ENCODE measurements at places on chromosomes 1 and 21.
A peak's percentile ranks its signal among the peaks of the same experiment; 100 is the strongest.

- H3K4me3 ChIP-seq = no peak overlapping the region
- H3K36me3 ChIP-seq = no peaks in the 10 kb centered on the region
- no peak for DNase-seq
- no peaks in the 10 kb centered on the region for H3K4me1 ChIP-seq
- H3K27me3 ChIP-seq = no peaks in the 10 kb centered on the region
Measured at GRCh38 chr1:197481101-197481500, 213.0 kb downstream of the CRB1 start.

DNA sequence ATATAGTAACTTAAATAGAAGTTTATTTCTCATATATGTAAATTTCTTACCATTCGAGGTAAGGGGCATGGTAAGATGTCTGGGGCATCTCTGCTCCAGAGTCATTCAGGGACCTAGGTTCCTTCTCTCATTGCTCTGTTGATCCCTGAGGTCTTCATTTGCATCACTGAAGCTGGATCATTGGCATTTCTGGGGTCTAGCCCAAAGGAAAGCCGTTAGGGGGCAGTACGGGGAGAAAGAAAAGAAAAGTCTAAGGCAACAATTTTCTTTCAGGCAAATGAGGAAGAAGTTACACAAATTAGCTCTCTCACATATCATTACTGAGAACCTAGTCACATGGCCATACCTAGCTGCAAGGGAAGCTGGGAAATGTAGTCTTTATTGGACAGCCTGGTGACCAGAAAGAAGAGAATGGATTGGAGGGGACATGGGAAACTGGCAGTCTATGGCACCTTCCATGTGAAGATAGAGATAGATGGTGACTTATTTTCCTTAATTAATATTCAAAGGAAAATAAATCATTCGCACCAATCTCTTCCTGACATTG, 10.2 kb upstream of the SUSD4 start:
- no peak for DNase-seq
- H3K36me3 ChIP-seq = no peaks in the 10 kb centered on the region
- no peaks in the 10 kb centered on the region for H3K4me1 ChIP-seq
- H3K4me3 ChIP-seq = no peak overlapping the region

GRCh38 chr1:198681252-198681651, 42.4 kb downstream of the PTPRC start:
- no peak for DNase-seq
- no peak overlapping the region for H3K4me3 ChIP-seq

DNA sequence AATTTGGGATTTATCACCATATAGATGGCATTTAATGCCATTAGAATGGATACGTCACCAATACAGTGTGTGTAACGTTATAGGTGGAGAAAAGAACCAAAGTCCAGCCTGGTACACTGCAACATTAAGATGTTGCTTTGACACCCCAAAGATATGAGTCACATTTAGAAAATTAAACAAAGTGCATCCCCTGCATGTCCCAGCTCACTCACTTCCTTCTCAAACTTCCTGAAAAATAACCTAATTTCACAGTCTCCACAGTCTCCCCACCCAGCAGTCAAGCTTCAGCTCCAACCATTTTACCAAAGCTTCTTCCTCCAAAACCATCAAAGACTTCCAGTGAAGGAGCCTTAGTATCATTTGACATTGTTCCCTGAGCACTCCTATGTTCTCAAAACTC, 111.9 kb downstream of the OMA1 start:
- H3K4me3 ChIP-seq = no peak overlapping the region
- H3K27ac ChIP-seq = no peak overlapping the region
- no peaks in the 10 kb centered on the region for H3K4me1 ChIP-seq
- no peaks in the 10 kb centered on the region for H3K36me3 ChIP-seq
- no peak for DNase-seq

DNA sequence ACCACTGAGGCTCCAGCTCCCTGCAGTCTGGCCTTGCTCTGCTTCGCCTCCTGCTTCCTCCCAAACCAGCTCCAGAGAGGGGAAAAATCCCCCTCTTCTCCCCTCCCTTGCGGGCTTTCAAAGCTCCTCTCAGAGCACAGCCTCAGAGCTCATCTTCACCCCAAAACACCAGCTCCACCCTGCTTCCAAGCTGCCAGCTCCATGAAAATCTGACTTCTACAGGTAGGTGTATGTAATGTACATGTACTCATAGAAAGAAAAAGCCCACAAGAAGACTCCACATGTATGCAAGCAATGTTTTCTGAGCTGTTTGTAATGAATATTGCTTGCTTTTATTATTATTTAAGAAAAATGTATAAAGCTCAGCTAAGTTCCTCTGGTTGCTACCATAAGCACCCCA, 8.4 kb downstream of the SLC41A1 start:
- H3K27ac ChIP-seq = no peak overlapping the region
- H3K36me3 ChIP-seq = no peaks in the 10 kb centered on the region

DNA sequence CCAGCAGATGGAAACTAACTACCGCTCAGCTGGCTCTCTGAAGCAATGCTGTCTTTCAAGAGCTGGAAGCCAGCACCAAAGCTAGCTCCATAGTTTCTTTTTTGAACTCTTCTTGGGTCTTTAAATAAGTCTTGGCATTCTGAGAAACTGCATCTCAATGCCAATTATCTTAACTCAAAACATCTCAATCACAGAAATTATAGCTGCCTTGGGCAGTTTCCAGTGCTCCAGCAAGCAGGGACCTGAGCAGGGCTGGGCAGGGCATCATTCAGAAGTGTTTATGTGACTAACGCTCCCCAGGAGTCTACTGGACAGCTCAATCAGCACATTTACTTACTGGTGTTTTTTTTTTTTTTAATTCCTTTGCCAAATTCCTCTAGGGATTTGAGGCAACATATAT, 18.3 kb upstream of the PADI4 start:
- peaks cover 95% of the 10 kb centered on the region for H3K27me3 ChIP-seq
- no peak overlapping the region for H3K4me3 ChIP-seq
- DNase-seq = no peak
- no peaks in the 10 kb centered on the region for H3K4me1 ChIP-seq
- H3K36me3 ChIP-seq = no peaks in the 10 kb centered on the region
- no peak overlapping the region for H3K27ac ChIP-seq

GRCh38 chr1:65813956-65814355, 21.3 kb downstream of the PDE4B start:
- H3K4me1 ChIP-seq = peaks cover 18% of the 10 kb centered on the region
- DNase-seq = no peak
- H3K27me3 ChIP-seq = no peaks in the 10 kb centered on the region

DNA sequence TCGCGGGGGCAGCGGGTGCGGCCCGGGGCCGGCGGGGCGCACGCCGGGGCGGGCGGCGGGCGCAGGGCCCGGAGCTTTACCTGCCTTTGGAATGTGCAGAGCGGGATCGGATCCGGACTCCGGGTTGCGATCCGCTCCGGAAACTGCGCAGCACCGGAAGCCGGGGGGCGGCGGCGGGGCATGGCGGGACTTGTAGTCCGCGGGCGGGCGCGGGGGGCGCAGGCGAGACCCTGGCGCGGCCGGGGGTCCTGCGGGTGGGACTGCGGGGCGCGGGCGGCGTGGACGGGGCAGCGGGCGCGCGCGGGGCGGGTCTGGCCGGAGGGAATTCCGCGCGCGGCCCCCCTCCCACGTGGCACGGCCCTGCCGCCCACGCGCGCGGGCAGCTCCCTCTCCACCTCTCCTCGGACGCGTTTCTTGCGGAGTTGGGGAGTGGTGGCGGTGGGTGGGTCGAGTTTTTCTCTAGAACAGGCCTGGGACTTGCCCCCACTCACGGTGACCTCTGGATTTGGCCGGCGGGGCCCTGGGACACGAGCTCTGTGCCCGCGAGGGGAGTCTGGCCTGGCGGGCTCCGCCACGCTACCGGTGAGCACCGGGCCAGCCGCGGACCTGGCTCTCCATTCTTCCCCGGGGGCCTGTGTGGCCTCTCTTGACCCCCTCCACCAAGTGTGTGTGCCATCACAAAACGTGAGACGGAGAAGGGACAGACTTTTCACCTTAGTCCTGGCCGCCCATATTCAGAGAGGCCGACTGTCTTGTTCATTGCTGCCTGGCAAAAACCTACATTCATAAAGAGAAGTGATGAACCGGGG, at the start of gene PRDM15:
PRDM15 (minus strand) TSS at position 155 of the 809 bp plus-strand sequence. CDS start 18,981 bp downstream, outside the sequence.
- no peaks in the 10 kb centered on the region for H3K27me3 ChIP-seq
- no peaks in the 10 kb centered on the region for H3K36me3 ChIP-seq
- H3K27ac ChIP-seq = peak within 1 kb of the TSS; percentile 57
- H3K4me1 ChIP-seq = peaks cover 4% of the 10 kb centered on the region
- peak; percentile 94 for DNase-seq
- peak within 1 kb of the TSS; percentile 86 for H3K4me3 ChIP-seq

GRCh38 chr1:79042539-79042938, 36.0 kb upstream of the ADGRL4 start:
- no peak overlapping the region for H3K27ac ChIP-seq
- DNase-seq = no peak

GRCh38 chr1:230067419-230067870, 407 bp downstream of the GALNT2 start:
- peak overlapping the region; percentile 90 for H3K4me3 ChIP-seq
- H3K4me1 ChIP-seq = peaks cover 6% of the 10 kb centered on the region
- no peaks in the 10 kb centered on the region for H3K36me3 ChIP-seq
- H3K27me3 ChIP-seq = no peaks in the 10 kb centered on the region

DNA sequence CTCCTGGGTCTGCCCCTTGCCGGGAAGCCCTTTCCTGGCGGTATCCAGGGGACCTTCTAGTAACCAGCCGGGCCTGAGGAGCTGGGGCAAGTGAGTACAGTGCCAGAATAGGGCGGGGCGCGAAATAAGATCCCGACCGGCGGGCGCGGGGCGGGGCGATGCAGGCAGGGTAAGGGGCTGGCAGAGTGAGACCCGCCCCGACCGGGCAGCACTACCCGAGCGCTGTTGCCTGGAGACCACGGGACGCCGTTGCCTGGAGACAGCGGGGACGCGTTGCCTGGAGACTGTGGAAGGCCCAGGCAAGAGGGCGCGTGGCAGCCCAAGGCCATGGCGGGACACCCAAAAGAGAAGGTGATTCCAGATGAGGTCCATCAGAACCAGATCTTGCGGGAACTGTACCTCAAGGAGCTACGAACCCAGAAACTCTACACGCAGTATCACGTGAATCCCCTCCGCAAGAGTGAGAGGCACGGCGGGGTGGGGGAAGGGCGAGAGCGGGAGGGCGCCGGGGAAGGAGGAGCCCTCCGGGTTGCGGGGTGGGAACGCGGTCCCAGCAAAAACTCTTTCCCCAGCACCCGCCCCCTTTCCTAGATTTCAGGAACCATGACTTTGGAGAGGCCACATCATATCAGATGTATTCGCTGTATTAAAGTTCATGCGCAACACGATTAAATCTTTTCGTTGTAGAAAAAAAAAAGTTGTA, 24.3 kb downstream of the EBNA1BP2 start:
- H3K27me3 ChIP-seq = no peaks in the 10 kb centered on the region
- no peaks in the 10 kb centered on the region for H3K4me1 ChIP-seq
- H3K27ac ChIP-seq = no peak overlapping the region
- no peaks in the 10 kb centered on the region for H3K36me3 ChIP-seq
- no peak overlapping the region for H3K4me3 ChIP-seq

DNA sequence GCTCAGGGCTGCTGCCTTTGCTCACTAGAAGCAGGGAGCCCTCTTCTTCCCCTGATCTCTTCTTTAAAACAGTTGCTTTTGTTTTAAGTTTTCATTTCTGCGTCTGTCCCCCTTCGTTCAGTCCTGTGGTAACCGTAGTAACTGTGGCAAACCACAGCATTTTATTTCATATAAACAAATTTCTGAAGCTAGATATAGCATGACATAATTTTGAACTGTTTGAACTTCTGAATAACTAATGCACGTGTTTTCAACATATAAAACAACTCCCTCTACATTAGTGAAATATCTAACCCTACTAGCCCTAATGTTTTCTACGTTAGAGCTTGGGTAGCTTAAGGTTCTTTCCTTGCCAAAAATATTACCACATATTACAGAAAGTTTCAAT, 104.6 kb downstream of the DISP1 start:
- no peak overlapping the region for H3K27ac ChIP-seq
- no peak for DNase-seq
- no peaks in the 10 kb centered on the region for H3K27me3 ChIP-seq
- H3K4me3 ChIP-seq = no peak overlapping the region
- H3K36me3 ChIP-seq = no peaks in the 10 kb centered on the region
- no peaks in the 10 kb centered on the region for H3K4me1 ChIP-seq

DNA sequence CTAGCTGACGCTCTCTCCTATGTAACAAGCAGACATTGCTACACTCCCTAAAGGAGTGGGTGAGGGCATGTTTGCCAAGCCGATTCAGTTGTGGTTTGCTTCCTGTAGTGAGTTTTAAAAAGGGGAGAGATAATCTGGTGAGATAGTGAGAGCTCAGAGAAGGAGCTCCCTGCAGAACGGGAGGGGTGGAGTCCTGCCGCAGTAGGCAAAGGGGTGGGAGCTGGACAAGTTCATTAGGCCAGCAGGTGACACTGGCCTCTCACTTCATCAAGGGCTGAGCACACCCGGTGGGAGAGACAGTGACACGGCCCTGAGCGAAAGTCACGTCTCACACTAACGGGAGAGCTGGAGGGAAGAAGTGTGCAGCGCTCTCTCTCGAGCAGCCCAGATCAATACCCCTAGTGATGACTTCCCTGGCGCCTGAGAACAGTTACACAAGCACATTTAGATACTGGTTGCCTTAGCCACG, 144.0 kb upstream of the CD34 start:
- no peaks in the 10 kb centered on the region for H3K4me1 ChIP-seq
- no peak for DNase-seq
- no peaks in the 10 kb centered on the region for H3K27me3 ChIP-seq
- H3K4me3 ChIP-seq = no peak overlapping the region
- H3K36me3 ChIP-seq = no peaks in the 10 kb centered on the region
- H3K27ac ChIP-seq = no peak overlapping the region

- H3K4me3 ChIP-seq = no peak overlapping the region
- H3K36me3 ChIP-seq = no peaks in the 10 kb centered on the region
- H3K27ac ChIP-seq = no peak overlapping the region
- H3K27me3 ChIP-seq = peaks cover 76% of the 10 kb centered on the region
Measured at GRCh38 chr1:17636612-17637011, 97.1 kb downstream of the ARHGEF10L start.

DNA sequence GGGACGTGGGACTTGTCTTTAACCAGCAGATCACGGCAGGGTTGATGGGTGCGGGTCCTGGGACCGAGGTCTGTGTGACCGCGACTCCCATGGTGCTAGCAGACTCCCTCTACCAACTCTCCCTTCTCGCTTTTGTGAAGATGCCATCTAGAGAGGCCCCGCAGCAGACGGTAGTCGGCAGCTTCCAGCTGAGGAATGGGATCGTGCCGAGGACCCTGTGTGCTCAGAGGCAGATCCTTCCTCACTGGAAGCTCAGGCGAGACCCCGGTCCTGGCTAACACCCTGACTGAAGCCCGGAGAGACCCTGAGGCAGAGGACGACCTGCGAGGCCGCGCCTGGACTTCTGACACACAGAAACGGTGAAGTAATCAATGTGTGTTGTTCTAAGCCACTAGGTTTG, 12.5 kb upstream of the SPATC1L start:
- H3K27ac ChIP-seq = no peak overlapping the region
- no peaks in the 10 kb centered on the region for H3K4me1 ChIP-seq
- H3K4me3 ChIP-seq = no peak overlapping the region
- H3K36me3 ChIP-seq = peaks cover 30% of the 10 kb centered on the region
- no peaks in the 10 kb centered on the region for H3K27me3 ChIP-seq

Measured in MM.1S (cell line).